Left forelimb (tissue), 1 donor: ENCODE measurements at places on chromosomes 5 and 9.

- peak; percentile 74 for DNase-seq
Measured at GRCh38 chr9:124079176-124079925, 67.8 kb downstream of the LHX2 start.

DNA sequence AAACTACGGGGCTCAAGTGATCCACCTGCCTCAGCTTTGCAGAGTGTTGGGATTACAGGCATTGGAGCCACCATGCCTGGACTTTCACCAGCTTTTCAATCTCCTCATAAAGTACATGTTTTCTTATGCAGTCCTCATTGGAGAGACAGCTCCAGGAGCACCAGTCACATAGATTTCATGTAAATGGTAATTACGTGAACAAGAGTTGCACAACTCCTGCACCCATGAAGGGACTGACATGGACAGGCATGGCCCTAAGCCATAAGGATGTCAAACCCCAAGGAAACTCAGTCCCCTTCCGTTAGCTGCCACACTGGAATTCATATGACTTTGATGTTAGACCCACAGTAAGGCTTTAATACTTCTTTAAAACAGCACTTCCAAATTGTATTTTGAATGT is 7.6 kb upstream of the ADGRV1 start:
- no peak for DNase-seq

GRCh38 chr9:107361816-107362215 is 78.7 kb downstream of the RAD23B start:
- DNase-seq: no peak

DNA sequence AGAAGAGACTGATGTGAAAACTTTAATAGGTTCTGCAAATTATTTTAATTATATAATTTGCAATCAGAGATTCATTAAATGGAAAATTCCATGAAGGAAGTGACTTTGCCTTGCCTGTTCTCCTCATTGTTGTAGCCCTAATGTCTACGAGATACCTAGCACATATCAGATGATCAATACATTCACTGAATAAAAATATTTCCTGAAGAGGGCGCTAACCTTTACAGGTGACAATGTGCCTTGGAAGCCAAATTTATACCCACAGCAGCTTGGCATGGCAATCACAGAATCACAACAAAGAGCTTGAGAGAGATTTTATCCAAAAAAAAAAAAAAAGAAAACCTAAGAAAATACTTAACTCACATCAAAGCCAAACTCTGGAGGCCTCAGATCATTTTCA is 17.4 kb downstream of the HAUS6 start:
- DNase-seq: no peak

DNA sequence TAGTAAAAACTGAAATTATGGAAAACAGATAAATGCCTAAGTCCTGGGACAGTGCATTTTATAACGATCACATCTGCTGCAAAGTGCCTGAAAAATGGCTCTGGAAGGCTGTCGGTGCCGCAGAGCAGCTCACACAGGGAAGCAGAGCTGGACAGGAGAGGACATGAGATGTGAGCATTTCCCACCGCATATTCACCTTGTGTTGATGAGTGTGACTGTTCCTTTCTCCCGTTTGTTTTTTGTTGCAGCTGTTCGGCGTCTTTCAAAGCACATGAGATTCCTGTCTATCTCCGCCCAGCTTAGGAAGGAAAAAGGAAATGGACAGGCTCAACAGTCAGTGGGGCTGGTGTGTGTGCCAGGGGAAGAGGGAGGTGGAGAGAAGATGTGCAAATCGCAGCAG is 164.9 kb upstream of the SEMA6A start:
- no peak for DNase-seq
